ENCODE measurements at places on chromosomes 6 and 20.

- no peak for DNase-seq
Measured at GRCh38 chr20:43415661-43416430, 41.9 kb upstream of the SRSF6 start.

- DNase-seq: no peak
Measured at GRCh38 chr20:49245921-49246740, 26.9 kb downstream of the DDX27 start.

DNA sequence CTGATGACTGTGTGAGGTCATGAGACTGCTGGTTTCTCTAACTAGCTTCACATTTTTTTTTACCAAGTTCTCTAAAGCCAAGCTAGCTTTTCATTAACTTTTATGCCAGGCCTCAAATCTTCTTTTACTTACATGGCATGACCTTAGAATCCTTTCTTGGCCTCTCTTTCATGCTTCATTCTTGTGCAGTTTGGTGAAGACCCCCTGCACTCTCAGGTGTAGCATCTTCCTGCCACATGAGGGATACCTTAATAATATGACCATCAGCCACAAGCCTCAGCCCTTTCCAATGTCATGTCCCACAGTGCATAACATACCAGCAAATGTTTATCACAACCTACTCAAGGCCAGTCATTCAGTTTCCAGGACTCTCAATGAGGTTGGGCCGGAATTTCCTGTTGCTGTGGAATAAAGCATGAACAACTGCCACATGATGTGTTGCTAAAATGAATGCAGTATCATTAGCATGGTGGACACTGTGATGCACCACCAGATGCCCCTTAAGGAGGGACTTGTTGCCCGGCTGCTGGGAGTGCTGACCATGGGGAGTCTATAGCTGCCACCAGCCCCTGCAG is 72.2 kb downstream of the RIN2 start:
- DNase-seq: no peak

GRCh38 chr6:142945049-142945445 is at the start of gene HIVEP2:
Gene HIVEP2 (minus strand): TSS chr6:142945176. CDS start chr6:142774738, 170,438 bp downstream.
- peak; percentile 90 for DNase-seq

DNA sequence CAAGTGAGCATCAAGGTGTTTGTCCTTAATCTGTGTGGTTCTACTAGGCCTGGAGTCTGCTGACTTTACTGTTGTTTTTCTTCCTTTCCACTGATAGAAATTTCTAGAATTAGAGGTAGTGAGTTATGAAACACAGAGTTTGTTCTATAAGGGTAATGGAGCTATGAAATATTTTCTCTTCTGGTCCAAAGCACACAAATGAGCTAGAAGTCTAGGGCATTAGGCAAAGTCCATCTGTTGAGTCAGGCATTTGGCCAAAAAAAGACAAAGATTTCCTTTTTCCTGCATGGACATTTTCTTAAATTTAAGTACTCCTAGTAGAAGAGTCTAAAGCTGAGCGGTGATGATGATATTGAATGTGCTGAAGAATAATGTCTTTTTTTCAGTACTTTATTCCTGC is 174.3 kb upstream of the STXBP5 start:
- DNase-seq: no peak

DNA sequence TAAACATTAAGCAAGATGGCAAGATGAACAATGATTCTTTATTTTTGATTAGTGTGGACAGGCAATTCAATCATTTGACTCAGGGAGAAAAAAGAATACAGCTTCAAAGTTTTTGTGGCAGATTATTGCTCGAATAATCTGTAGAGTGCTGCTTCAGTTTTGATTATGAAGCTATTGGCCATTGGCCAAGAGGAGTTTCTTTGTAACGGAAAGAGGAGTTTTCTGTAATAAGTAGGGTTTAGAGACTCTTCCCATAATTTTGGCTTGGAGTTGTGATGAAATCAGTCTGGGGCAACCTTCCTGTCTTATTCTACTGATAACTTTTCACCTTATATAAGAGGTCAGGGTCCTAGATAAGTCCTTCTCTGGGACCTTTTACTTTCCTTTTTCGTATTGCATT is 256.7 kb upstream of the RAB32 start:
- no peak for DNase-seq

DNA sequence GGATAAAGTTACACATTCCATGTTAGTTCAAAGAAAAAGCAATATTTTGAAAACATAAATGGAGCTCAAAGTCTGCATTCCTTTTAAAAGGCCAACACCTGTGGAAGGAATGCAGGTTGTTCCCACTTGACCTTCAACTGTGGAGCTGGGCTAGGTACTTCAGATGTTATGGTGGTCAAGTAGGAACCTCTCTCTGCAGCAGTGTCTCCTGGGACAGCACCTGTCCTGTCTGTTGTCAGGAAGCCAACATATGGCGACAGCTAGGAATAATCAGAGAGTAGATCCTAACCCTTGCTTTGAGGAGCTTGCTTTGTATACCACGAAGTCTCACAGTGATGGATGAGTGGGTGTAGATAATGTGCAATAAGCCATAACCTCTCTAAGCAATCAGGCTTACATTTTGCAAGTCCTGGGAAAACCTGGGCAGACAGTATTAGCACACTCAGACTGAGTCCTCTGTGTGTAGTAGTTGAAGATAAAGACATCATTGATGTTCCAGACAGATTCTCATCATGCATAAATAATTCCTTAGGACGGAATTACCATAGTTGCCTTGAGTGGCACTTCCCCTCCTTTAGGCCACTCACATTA is 347.5 kb downstream of the PRL start:
- no peak for DNase-seq

DNA sequence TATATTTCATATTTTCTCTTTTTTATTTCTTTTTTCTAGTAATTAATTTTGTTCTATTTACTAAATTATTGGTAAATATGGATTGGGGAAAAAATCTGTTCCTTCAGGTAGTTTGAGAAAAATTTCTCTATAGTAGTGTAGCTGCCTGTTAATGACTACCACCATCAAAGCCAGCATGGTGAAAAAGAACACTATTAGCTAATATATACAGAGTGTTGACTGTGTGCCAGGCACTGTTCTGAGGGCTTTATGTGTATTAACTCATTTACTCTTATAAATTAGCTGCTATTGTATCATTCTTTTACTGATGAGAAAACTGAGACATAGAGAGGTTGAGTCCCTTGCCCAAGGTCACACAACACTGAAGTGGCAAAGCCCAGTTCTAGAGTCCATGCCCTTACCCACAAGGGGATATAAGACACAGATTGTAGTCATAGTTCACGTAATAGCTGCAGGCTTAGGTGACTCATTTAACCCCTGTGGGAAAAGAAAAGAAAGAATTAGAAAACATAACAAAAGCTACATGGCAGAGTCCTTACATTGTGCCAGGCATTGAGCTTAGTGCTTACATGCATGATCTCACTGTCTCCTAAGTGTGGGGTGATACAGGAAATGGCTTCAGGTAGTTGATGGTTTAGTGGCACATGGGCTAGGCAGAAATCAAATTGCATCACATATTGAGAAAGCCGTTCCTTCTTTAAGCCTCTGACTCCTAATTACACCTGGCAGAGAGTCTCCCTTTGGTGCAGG is 12.2 kb upstream of the AKIRIN2 start:
- DNase-seq: no peak

DNA sequence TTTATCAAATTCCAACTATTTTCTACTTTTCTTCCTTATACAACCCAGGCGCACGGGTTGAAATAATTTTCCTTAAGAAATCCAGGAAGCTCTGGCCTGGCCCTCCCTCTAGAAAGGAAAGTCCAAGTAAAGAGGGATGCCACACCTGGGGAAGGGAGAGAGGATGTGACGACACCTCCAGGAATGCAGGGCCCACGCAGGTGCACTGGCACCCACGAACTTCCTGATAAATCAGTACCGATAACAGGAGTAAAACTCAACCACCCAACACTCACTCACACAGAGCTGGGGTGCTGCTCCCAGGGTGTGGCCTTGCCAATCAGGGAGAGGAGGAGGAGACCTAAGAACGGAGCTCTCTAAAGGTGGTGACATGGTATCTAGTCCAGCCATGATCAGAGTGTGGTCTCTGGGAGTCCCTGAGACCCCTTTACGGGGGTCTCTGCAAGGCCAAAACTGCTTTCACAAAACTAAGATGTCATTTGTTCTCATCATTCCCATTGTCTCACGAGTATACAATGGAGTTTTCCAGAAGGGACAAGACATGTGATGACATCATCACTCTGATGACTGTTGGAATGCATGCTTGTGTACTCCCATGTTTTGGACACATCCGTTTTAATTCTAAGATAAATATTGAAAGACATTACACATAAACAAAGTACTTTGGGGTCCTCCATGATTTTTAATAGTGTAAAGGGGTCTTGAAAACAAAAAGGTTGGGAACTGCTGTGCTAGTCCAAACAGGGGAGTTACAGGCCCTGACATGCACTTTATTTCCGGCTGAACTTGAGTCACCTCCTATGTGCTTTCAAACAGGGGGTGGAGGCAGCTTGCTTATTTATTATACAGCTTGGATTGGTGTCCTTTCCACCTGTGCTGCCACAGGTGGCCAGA is 2.2 kb upstream of the PARD6B start:
- DNase-seq: peak; percentile 96

GRCh38 chr6:139841794-139842215 is 467.4 kb upstream of the CITED2 start:
- DNase-seq: no peak

DNA sequence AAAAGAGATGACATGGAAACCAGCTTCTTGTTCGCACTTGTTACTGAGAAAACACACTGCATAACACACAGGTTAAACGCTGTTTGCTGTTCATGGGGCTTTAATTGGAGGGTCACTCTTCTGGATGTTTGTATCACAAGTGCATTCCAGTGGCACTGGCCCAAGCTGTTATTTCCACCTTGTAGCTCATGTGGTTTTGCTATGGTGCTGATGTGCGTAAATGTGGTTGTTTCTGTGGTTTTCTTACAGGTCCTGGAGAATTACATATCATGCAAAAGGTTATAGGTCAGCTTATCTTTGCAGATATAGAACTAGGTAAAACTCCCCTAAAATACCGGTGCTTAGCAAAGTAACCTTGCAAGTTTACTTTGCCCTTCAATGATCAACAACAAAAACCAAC is 89.3 kb upstream of the AHI1 start:
- DNase-seq: no peak

GRCh38 chr20:63522981-63523611 is 2.5 kb downstream of the PPDPF start:
- DNase-seq: peak; percentile 90

DNA sequence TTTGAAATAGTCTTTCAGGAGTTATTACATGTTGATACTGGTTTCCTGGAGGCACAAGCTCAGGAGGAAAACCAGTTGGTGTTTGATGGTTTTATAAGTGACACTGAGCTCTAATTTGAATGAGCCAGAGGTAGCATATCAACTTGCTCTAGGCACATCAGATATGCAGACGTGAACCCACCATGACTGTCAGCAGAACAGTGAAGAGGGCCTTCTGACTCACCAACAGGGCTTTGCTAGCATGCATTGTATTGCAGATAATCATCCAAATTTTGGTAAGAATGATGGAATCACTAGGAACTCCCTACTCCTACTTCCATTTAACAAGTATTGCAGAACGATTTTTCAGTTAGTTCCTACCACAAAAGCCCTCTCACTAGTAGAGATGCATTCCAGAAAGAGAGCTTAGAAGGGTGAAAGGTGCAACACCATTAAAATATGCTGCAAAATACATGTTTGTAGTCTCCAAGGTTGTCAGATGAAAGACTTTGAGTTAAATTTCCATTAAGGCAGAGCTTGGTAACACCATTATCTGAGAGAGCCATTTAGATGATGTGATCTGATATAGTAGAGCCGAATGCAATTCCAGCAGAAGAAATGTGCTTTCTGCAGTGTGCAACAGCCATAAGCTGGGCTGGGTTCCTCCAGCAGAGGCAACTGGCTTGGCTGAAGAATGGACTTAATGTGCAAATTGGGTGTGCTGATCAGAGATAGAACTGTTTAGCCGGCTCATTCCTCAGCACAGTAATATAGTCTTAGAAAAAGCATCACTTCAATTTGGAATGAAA is 968.7 kb upstream of the ADGRB3 start:
- no peak for DNase-seq
